ENCODE measurements at places on chromosomes 11 and 22.
A peak's percentile ranks its signal among the peaks of the same experiment; 100 is the strongest.

- no peak for DNase-seq
Observed at GRCh38 chr11:82701847-82702520, 31.7 kb downstream of the FAM181B start.

DNA sequence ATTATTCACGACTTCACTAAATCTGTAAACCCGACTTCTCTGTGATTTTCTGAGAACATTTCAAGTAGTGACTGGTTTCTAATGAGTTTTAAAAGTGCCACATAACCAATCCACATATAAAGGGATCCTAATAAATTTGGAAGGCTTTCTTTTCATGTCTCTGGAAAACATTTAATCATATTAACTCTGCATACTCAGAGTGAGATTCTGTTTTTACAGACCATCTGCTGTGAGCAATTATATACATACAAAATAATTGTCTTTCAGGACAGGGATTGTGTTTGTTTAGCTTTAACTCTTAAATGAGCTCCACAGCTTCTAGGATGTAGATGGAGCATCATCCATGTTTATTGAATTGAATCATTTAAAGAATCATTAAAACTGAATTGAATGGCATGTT lies 65.1 kb downstream of the PRMT3 start:
- no peak for DNase-seq

DNA sequence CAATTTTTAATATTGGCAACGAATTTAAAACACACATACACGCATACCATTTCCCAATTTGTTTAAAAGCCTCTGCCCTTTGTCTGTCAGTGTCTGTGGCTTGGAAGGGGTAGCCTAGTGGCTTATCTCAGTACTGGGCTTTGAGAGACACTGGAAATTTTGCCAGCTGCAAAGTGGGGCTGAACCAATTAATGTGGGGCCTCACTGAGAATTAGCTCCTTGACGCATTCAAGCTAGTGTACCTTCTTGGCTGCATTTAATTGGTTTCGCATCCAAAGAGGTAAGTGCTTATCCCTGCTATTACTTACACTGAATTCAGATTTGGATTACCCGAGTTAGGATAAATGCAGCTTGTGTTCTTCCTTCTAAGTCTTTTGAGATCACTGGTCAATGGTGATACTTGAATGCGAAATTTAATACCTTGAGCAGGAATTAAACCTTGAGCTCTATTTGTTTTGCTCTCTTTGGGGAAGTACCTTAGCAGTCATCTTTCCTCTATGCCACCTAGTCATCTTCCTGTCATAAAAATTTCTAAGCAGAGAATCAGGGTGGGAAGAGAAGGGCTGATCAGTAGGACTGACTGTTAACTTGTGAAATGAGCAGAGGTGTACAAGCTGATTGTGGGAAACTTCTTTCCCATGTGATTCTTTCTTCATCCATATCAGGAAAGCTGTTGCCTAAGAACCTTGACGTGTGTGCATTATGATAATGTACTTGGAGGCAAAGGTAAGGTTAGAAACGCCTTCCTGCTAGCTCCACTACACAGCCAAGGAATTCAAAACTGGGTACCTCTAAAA lies 187.7 kb upstream of the E2F8 start:
- DNase-seq = no peak

- DNase-seq = peak; percentile 63
Observed at GRCh38 chr22:39490135-39490798, 11.8 kb upstream of the MIEF1 start.

DNA sequence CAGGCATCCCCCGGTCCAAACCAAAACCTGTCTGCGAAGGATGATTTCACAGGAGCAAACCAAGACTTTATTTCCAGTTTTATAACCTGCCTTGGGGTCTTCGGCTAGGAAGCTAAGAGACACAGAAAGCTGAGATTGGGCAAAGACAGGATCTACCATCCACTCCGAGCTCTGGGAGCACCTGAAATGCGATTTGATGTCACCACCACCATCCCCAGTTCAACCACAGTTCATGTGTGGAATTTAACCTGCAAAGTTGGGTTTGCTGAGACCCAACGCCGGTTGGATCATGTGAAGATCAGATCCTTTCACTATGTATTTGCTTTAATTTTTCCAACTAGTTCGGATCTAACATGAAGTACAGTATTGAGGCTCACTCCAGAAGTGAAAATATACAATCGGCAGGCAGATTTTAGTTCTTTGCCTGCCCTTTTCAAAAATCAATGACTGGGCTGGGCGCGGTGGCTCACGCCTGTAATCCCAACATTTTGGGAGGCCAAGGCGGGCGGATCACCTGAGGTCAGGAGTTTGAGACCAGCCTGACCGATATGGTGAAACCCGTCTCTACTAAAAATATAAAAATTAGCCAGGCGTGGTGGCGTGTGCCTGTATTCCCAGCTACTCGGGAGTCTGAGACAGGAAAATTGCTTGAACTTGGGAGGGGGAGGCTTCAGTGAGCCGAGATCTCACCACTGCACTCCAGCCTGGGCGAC lies 1.4 kb upstream of the C11orf24 start:
- DNase-seq = no peak

DNA sequence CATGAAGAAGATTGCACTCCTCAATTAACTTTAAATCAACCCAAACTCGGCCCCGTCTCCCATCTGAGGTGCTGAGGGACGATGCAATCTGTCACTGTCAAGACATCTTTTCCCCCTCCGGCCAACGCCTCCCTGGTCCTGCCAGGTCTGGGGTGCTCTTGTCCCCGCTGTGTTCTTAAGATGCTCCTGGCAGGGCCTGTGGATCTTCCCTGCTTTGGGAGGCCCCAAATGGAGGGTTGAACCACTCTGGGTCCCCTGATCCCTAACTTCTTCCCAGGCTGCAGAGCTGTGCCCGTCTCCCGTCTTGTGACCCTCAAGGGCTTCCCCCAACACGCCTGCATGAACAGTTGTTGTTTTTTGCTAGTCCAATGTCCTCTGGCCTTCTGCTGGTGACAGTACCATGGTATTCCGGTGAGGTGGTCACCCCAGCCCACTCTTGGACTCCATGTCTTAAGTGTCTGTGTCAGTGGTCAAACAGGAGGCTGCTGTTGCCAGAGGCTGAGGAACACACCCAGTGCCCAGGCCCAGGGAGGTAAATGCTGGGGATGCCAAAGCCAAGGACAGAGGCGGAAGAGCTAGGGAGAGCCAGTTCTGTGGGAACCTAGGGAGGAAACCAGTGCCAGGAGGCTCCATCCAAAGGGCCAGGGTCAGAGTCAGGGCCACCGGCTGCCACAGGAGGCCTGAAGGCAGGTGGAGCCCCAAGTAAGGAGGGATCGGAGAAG lies 70.6 kb upstream of the SHANK2 start:
- no peak for DNase-seq
